ENCODE measurements at places on chromosomes 4 and X.

DNA sequence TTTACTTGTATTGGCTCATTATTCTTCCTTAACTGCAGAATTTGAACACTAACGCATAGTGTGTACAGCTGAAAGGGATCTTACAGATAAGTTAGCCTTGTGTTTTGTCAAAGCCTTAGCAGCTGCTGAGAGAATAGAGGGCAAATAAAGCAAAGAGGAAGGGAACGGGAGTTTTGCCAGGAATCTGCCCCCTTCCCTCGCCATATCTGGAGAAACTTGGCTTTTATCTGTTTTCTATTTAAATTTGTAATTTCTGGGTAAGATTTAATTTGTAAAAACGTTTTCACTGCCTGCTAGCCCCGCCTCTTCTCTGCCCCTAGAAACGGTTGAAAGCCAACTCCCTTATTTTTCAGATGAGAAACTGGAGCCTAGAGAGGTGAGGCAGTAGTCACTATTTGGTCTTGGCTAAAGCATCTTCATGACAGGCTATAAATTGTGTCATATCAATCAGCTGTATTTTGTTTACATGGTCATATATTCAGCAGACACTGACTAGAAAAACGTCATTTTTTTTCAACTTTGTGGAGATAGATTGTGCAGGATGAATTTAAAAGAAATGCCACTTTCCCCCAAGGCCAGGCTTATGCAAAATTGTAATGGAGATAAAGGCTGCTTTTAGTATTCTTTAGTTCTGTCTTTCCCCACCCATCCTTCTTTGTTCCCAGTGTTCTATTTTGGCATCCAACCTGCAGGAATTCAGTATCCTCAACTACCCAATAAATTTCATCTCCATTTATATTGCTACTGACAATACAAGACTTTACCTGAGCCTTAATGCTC is 319.4 kb downstream of the SH2D1A start:
- DNase-seq, result no peak

GRCh38 chr4:159899596-159899995 is 796.7 kb downstream of the RAPGEF2 start:
- no peak for DNase-seq

DNA sequence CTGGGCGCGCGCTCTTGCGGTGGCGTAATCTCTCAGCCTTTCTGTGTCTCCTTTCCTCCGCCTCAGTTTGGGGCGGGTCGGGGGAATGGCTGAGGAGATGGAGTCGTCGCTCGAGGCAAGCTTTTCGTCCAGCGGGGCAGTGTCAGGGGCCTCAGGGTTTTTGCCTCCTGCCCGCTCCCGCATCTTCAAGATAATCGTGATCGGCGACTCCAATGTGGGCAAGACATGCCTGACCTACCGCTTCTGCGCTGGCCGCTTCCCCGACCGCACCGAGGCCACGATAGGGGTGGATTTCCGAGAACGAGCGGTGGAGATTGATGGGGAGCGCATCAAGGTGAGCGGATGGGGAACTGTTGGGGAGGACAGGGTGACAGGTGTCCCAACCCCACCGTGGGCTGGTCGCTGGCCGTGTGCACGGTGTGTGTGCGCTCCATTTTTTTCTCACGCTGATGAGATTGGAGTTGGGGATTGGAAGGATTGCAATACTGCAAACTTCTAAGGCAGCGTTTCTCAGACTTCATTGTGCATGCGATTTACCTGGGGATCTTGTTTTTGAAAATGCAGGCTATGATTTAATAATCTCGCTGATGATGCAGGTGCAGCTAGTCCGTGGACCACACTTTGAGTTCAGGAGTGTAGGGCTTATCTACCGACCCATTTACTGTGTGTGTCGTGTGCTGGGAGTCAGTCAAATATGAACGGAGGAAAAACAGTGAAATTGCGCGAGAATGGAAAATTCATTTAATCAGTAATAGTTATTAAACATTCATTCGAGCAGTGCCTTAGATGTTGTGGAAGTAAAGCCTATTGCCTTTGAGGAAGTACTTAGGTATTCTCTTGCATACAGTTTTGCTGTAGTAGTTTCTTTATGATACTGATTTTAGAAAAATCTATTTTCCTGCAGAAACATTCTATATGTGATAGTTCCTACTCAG is at the start of gene RAB33B:
RAB33B (plus strand) TSS at position 11 of the 935 bp plus-strand sequence; CDS start at position 86, 75 bp downstream.
- DNase-seq, result no peak

GRCh38 chr4:77185686-77186085 is 28.7 kb downstream of the CCNG2 start:
- DNase-seq, result no peak

DNA sequence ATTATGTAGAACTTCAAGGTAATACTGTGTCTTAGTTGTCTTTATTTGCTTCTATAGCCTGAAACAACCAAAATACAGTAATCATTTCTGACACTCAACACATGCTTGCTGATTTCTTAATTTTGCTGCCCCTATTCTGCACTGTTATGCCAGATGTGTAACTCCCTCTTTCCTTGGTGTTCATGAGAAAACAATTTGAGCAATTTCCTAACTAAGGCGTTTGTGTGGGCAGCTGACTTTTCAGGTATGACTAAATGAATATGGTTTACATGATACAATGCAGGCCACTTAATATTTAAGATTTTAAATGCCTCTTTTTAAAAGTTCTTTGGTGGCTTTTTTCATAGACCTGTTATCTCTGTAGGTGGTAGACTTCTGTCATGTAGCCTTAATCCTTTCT is 46.1 kb upstream of the CENPE start:
- DNase-seq, result no peak

DNA sequence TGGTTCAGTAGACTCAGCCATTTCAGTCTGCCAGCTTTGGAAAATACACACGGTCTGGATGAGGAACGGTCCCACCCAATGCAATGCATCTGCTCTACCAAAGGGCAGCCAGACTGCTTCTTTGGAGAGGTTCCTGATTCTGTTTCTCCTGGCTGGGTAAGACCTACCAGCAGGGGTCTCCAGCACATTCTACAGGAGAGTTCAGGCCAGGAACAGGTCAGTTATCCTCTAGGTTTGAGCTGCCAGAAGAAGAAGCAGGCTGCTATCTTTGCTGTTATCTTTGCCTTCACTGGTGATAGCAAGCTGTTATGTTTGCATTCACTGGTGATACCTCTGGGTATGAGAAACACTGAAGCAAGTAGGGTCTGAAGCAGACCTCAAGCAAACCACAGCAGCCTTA is 45.5 kb upstream of the PBDC1 start:
- DNase-seq, result no peak
